Nephron progenitor cell (in vitro differentiated cells): ENCODE measurements at places on chromosomes 4 and X.

DNA sequence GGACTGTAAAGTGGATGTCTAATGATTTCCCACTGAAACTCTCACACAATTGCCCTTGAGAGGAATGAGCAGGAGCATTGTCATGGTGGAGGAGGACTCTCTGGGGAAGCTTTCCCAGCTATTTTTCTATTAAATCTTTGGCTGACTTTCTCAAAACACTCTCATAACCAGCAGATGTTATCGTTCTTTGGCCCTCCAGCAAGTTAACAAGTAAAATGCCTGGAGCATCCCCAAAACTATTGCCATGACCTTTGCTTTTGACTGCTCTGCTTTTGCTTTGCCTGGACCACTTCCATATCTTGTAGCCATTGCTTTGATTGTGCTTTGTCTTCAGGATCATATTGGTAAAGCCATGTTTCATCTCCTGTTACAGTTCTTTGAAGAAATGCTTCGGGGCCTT, 120.2 kb upstream of the PDE5A start:
- no peak for DNase-seq
- H3K27ac ChIP-seq, result no peak overlapping the region
- H3K27me3 ChIP-seq, result peaks cover 4% of the 10 kb centered on the region
- H3K4me3 ChIP-seq, result no peak overlapping the region

- peaks cover 100% of the 10 kb centered on the region for H3K27me3 ChIP-seq
- no peak overlapping the region for H3K27ac ChIP-seq
- DNase-seq, result no peak
Observed at GRCh38 chr4:110629780-110630687, 7.2 kb upstream of the PITX2 start.

GRCh38 chr4:141090473-141090872, 42.8 kb downstream of the RNF150 start:
- H3K36me3 ChIP-seq, result peaks cover 18% of the 10 kb centered on the region
- no peak overlapping the region for H3K4me3 ChIP-seq
- peaks cover 16% of the 10 kb centered on the region for H3K4me1 ChIP-seq
- no peaks in the 10 kb centered on the region for H3K27me3 ChIP-seq
- no peak overlapping the region for H3K27ac ChIP-seq
- DNase-seq, result no peak

GRCh38 chr4:184424993-184425758, 49.2 kb downstream of the IRF2 start:
- H3K4me1 ChIP-seq, result peaks cover 2% of the 10 kb centered on the region
- H3K27me3 ChIP-seq, result peaks cover 3% of the 10 kb centered on the region
- H3K27ac ChIP-seq, result no peak overlapping the region
- H3K4me3 ChIP-seq, result no peak overlapping the region
- no peak for DNase-seq
- H3K36me3 ChIP-seq, result peaks cover 60% of the 10 kb centered on the region

- peaks cover 29% of the 10 kb centered on the region for H3K4me1 ChIP-seq
- H3K27me3 ChIP-seq, result peaks cover 10% of the 10 kb centered on the region
- H3K36me3 ChIP-seq, result no peaks in the 10 kb centered on the region
Observed at GRCh38 chrX:17021851-17022604, 75.6 kb downstream of the REPS2 start.

- H3K4me1 ChIP-seq, result peaks cover 36% of the 10 kb centered on the region
- no peak for DNase-seq
- no peaks in the 10 kb centered on the region for H3K36me3 ChIP-seq
- no peak overlapping the region for H3K4me3 ChIP-seq
Observed at GRCh38 chr4:183888564-183888963, 16.5 kb upstream of the STOX2 start.

DNA sequence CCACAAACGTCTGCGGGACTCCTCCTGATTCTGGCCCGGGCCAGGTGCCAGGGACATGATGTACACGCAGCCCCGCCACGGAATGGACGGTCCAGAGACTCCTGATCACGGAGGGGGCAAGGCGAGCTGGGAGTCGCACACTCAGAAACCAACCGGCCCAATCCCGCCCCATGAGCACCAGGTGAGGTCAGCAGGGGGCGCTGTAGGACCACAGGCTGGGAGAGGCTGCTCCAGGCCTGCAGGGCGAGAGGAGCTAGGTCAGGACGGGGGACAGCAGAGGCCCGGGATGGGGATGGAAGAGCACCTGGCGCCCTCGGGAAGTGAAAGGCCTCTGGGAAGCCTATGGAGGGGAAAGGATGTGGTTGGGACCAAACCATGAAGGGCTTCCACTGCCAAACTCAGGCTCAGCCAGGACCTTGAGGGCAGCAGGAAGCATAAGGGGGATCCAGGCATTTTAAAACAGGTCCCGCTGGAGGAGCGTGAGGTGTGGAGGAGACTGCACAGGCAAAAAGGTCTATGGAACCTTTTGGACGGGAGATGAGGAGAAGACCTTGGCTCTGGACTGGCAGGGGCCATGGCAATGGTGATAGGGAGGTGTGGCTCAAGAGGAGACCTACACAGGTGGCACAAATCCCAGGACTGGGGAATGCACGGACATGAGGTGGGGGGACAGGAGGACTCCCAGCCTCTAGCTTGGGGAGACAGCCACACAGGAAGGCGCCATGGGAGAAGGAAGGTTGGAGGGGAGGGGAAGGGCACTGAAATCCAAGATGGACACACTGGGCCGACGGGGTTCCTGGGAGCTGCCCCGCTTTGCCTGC, 79.2 kb downstream of the MTMR1 start:
- H3K27ac ChIP-seq, result no peak overlapping the region
- peaks cover 6% of the 10 kb centered on the region for H3K27me3 ChIP-seq
- no peak overlapping the region for H3K4me3 ChIP-seq
- H3K36me3 ChIP-seq, result peaks cover 30% of the 10 kb centered on the region
- DNase-seq, result peak; percentile 87
